ENCODE measurements at places on chromosomes 4 and X.

DNA sequence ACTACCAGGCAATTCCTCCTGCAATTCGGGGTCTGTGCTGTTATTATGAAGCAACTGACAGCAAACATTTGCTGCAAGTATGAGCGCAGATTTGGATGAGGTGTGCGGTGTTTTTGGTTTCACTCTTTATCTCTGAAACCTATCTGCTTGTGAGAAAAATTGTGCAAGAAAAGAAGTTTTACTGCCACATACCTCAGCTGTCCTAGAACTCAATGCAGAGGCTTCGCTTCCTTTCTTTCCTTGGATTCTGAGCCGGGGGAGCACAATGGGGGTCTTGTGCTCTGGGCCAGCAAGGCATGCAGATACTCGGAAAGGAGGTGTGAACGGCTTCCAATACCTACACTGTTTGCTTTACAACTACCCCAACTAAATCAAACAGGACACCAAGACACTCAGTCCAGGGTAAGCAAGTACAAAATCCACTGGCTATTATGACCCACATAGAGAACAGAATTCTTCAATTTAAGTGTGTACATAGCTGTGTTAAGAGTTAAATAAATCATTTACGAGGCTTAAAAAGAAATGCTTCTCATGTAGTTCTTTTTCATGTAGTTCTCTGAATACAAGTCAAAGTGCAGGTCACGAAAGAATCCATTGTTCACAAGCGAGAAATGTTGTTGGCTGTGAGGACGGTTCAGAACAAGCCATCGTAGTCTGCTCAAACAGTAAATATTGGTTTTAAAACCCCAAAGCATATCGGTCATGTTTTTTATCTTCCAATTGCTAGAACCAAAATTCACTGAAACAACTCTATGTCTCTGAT, 1.1 kb downstream of the SORBS2 start:
- DNase-seq: no peak

DNA sequence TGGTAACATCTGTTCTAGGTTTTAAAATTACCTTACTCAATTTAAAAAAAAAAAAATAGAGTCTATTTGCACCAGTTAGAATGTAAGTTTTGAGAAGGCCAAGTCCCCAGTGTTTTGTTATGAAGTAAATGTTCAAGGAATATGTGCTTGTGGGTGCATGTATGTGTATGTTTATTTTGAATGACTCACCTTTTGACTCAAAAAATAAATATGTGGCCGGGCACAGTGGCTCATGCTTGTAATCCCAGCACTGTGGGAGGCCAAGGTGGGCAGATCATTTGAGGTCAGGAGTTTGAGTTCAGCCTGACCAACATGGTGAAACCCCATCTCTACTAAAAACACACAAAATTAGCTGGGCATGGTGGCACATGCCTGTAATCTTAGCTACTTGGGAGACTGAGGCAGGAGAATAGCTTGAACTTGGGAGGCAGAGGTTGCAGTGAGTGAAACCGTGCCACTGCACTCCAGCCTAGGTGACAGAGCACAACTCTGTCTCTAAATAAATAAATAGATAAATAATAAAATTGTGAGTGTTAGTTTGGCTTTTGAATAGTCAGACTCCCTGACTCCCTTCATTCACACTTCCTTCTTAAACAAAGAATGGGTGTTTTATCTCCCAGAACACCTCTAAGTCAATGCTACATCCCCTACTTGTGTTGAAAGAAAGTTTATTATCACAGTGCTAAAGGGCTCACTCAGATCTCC, 511.3 kb upstream of the PCDH7 start:
- no peak for DNase-seq

GRCh38 chr4:139746431-139747171, 81.0 kb downstream of the MGST2 start:
- DNase-seq: no peak

GRCh38 chr4:88730811-88731210, 33.2 kb upstream of the NAP1L5 start:
- DNase-seq: no peak

- DNase-seq: peak; percentile 87
Measured at GRCh38 chr4:73729534-73730165, 10.7 kb upstream of the CXCL8 start.

DNA sequence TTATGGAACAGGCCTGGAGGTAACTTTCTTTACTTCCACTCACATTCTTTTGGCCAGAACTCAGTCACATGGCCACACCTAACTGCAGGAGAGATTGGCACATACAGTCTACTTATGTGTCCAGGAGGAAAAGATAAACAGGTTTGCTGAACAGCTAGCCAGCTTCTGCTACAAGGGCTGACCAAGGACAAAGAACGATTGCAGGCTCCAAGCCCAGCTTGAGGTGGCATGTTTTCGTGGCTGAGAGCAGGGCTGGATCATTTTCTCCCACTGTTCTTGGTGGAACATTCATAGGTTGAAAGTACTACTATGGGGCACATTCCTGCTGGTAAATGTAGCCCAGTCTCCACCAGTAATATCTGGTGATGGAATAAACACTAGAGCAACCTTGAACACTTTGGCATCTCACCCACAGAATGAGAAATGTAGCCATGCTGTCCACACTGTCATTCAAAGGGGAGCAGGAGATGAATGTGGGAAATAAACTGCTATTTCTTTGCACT, 28.2 kb downstream of the NHS start:
- DNase-seq: no peak

DNA sequence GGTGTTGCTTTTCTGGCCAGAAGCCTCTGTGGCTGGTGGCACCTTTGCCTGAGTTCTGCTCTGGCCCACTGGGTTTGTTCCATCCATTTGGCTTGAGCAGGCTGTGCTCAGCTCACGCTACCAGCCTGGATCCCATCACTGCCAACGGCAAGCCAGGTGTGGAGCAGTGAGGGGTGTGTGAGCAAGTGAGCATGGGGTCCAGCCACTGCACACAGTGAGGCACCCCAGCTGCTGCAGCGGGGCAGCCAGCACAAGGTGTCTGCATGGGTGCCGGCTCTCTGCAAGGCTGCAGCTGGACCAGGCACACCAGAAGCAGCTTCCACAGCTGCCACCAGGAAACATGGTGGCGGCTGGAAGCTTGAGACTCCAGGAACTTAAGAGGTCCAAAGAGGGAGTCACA, 46.8 kb downstream of the ARAP2 start:
- DNase-seq: no peak

GRCh38 chr4:108512615-108513505, 107.5 kb upstream of the RPL34 start:
- no peak for DNase-seq

DNA sequence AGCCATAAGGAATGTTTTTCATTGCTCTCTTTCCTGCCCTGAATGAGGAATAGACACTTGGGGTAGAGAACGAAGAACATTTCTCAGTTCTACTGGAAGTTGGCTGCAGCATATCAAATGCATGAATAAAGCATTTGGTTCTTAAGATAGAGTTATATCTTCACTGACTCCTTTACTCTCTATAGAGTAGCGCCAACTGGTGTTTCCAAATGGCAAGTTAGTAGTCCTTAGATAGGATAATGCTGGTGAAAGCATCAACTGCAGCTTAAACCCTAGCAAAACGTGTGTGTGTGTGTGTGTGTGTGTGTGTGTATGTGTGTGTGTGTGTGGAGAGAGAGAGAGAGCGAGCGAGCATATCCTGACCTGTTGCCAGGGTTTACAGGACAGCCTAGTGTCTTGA, 62.2 kb upstream of the FRMPD4 start:
- DNase-seq: no peak

DNA sequence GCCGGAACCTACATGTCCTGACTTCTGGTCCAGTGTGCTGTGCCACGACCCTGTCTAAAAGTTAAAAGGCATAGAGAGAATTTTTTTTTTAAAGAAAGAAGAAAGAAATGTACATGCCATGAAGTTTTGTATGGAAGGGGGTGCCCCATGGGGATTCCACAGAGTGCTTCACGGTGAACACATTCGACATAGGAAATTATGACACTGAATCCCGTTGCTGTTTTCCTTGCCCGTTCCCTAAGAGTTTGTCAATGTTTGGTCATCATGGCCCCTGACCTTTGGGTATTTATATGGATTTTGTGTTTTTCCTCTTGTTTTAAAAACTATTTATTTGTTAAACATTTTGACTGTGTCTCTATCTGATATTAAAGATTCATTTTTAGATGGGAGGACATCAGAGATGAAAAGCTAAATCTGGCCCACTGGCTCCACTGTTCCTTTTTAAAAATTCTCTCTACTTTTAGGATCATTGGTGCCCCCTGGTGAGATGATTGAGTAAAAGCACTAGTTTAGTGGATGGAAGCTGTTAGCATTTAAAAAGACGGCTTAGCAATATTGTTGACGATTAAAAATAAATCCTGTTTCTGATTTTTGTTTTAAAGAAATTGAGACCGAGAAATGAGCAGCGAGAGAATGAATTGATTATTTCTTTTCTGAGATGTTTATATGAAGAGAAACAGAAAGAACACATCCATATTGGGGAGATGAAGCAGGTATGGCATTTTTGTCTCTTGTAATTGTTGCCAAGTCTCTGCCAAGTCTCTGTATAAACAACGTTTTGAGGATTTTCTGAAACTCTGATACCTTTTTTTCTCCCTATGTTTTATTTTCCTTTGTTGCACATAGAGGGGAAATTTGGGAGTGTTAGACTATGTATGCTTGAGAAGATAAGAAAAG, 75.0 kb downstream of the PTTG2 start:
- no peak for DNase-seq

- no peak for DNase-seq
Measured at GRCh38 chr4:22091906-22092305, 143.3 kb upstream of the KCNIP4 start.

DNA sequence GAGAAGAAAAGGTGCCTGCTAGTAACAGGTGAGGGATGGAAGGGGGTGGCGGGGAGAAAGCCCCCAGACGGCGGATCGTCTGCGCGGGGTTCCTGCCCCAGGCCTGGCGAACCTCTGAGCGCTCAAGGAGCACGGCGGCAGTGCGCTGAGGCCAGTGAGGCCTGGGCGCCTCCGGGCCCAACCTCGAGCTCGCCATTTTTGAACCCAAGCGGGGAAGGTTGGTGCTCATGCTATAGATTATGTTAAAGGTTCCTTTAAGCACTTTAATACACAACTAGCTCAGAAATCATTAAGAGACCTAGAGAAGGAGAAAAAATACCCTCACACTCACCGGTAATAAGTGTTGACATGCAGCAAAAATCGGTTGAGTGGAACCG, 7.9 kb downstream of the PITX2 start:
- DNase-seq: no peak

DNA sequence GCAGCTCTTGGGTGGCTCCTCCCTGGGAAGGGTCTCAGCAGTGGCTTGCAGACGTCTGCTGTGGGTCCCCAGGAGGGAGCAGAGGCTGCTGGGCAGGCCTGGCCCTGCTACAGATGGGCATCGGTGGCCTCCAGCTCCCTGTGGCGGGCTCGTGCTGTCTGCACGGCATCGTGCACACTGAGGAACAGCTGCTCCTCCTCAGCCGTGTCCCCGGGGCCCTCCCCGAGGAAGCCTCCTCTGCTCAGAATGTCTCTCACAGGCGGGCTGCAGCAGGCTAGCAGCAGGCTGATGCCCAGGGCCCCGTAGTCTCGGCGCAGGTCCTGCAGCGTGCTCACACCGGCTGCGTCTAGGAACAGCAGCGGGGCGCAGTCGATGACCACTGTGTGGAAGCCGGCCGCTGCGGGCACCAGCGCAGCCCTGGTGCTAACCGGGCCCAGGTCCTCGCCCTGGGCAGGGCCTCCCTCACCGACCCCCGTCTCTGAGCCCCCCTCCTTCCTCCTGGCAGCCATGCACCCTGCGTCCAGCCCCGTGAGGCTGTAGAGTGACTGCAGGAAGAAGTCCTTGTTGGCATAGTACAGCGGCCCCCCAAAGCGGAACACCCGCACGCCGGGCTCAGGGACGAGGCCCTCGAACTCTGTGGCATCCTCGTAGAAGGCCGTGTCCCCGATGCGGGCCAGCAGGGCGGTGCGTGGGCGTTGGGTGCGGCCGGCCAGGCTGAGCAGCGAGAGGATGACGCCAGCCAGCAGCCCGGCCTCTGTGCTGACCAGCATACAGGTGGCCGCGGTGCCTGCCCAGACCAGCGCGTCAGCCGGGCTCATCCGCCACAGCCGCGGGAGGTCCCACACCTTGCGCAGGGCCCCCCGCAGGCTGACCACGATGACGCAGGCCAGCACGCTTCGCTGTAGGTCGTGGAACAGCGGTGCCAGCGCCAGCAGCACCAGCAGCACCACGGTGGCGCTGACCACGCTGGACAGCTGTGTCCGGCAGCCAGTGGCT, 2.2 kb downstream of the IDUA start:
- DNase-seq: no peak

DNA sequence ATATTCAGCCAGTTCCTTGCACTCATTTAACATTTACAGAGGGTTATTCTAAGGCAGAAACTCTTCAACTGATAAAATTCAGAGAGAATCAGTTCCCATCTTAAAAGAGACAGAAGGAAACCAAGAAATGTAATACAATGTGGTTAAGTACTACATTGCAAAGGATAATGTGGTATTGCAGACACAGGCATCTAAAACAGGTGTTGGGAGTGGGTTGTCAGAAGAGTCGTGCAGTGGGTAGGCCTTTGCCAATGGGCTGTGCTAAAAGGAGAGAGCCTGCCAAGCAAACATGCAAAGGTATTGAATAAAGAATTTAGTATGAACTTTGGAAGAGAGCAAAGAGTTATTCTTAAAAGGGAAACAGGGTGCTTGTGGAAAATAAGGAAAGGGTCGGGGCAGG, 1044.4 kb upstream of the DIAPH2 start:
- DNase-seq: no peak

GRCh38 chr4:40939856-40940255, 190.1 kb downstream of the NSUN7 start:
- DNase-seq: no peak

- no peak for DNase-seq
Measured at GRCh38 chr4:25862411-25863346, at the start of gene SEL1L3. Gene SEL1L3, minus strand, starts transcription at chr4:25862988. Its CDS starts 152 bp downstream, at chr4:25862836.

GRCh38 chr4:159352609-159353008, 249.7 kb downstream of the RAPGEF2 start:
- DNase-seq: no peak

GRCh38 chr4:168677063-168677462, 180.2 kb downstream of the PALLD start:
- DNase-seq: no peak

- DNase-seq: no peak
Measured at GRCh38 chrX:153779891-153780677, 757 bp upstream of the SRPK3 start.

DNA sequence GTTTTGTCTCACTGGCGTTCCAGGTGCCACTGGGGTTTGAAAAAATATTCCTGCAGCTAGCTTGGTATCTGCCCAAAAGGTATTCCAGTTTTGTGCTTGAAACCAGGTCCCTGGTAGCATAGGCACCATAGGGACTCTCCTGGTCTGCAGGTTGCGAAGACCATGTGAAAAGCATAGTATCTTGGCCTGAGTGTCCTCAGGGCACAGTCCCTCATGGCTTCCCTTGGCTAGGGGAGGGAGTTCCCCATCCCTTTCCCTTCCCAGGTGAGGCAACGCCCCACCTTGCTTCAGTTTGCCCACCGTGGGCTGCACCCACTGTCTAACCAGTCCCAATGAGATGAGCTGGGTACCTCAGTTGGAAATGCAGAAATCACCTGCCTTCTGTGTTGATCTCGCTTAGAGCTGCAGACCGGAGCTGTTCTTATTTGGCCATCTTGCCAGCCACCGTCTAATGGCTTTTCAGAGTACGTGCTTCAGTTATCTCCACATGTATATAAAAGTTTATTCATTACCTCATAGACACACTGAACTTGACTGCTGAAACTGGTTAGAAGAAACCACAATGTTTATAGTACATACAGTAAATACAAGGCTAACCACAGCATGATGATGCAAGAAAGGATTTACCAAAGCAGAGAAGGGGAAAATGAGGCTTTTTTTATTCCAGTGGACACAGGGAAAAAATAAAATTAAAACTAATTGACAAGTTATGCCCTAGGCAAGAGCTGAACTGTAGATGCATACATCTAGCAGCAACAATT, 10.6 kb downstream of the PBDC1 start:
- DNase-seq: no peak
